ENCODE measurements at places on chromosomes 7 and 10.

DNA sequence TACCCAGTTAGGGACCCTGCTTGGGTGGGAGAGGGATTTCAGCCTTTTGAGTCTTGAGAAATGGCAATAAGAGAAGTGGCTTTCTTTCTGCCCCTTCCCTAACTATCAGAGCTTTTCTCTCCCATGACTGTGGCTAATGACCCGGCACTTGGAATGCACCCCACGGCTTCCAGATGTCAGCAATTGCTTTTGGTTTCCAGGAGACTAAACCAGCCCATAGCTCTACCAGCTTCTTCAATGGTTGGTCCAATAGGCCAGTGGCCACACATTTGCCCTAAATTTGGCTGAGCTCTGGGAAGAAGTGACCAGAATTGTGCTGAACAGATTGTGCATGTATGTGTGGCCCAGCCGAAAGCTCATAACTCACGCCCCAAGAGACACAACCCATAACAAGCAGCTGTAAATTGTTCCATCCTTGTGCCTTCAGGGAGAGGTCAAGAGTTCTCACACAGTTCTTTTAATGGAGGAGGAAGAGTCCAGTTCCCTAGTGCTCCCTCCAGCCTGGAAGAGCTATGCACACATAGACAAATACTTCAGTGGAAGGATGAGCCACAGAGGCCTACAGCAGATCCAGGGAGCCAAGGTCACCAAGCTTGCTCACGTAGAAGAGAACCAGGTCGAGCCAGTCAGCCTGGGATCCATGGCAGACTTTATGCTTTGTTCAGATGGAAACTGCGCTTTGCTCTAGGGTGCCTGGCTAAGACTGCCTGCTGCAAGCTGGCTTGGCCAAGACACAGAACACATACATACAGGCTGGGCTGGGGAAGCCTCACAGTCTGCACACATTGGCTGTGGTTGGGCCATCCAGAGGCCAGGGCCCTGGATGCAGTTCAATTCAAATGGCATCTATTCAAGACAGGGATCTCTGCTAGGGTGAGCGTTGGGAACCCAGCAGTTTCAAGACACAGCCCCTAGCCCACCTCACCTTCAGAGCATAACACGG lies 131.8 kb upstream of the HABP2 start:
- DNase-seq = no peak

GRCh38 chr10:108375691-108376090 lies 1211.2 kb upstream of the SORCS1 start:
- no peak for DNase-seq

GRCh38 chr7:151754142-151754590 lies 122.7 kb downstream of the PRKAG2 start:
- DNase-seq = peak; percentile 14

DNA sequence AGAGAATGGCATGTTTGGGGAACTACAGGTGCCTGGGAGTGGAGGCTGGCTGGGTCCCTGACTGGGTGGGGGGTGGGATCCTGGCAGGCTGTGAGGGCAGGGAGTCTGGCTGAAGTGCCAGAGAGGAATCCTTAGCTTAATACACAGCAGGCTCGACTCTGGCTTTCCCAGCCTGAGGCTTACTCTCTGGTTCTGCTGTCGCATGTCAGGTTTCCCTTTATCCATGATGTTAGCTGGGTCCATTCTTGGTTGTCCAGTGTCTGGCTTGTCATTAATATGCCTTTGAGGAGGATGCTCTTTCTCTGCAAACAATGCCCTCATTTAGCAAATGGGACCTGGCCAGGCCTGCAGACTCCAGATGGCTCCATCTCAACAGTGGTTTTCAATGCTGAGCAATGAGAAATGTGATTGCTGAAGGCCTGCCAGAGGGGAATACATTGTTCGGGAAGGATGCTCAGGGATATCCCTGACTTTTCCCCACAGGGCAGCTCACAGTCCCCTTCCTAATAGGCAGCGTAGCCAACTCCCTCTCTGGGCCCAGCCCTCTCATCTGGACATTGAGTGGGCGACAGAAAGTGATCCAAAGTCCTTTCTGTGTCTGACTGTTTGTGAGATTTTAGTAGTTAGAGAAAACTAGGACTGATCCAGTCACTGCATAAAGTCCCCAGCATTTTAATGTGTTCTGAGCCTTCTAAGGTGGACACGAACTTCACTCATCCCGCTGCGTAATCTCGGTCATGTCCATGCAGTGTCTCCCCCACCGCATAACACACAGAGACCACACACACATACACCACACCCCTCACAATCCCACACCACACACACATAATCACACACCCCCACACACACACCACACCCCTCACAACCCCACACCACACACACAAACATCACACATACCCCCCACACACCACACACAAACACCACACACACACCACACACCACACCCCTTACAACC lies 124.9 kb downstream of the ANLN start:
- no peak for DNase-seq

DNA sequence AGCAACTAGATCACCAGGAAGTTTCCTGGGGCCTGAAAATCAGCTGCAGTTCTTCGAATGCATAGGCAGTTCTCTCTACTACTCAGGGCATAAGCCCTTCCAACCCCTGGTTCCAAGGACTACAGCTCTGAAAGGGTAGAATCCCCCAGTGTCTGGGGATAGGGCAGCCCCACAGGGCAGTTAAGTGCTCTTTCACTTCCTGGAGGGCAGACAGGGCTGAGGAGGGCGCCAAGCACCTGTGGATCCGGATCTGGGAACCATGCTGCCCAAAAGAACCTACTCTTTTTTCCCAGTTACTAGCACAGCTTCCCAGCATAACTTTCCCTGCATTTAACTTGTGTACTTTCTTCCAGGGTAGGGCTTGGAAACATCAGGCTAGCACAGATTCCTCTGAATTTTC lies 41.1 kb downstream of the CXCL12 start:
- no peak for DNase-seq

- DNase-seq = no peak
Measured at GRCh38 chr7:14191686-14192098, 202.2 kb upstream of the ETV1 start.

DNA sequence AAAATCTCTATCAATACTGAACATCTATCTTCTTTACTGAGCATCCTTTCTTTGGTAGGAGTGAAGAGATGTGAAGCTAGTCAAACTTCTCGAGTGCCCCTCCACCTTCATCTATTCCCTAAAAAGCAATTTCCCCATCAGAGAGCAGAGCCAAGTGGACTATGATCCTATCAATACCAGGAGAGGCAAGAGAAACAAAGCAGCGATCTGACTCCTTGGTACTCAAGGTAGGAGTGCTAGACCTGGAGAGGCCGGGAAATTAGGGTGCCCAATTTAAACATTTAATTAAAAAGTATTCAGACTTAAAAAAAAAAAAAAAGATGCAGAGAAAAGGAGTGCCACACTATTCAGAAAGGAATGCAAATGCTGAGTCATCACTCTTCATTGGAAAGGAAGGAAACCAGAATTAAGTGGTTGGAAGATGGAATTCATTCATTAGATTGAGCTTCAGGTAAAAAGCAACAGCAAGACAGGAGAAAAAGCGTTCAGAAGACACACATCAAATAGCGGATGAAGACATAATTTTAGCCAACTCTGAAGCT lies 1.6 kb downstream of the TIAL1 start:
- DNase-seq = peak; percentile 8

- no peak for DNase-seq
Measured at GRCh38 chr7:77395626-77396025, 20.5 kb downstream of the GSAP start.

- no peak for DNase-seq
Measured at GRCh38 chr10:4144817-4145216, 359.8 kb upstream of the KLF6 start.

DNA sequence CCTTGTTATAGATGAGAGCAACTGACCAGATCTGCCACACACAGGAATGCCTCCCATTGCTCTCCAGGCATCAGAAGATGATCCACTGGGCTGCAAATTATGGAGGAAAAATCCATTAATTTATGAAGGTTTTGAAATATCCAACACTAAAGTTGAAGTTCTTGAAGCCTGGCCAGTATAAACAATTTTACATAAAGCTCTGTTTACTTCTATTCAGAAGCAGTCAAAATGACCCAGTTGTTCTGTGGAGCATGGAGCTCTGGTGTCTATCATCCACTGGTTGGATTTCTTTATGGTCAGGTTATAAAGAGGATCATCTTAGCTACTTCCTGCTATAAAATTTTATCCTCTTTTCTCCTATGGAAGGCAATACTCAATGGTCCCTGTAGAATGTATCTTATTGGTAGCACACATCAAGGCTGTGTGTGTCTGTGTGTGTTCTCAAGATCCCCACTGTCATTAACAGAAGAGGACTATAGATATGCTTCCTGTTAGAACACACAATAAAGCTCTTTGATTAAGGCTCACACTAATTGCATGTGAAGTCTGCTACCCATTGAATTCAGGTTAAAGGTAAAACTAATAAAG lies 747.4 kb downstream of the SUGCT start:
- no peak for DNase-seq

- no peak for DNase-seq
Measured at GRCh38 chr10:11282156-11282555, 264.5 kb downstream of the CELF2 start.

- DNase-seq = no peak
Measured at GRCh38 chr7:15430191-15430590, 131.6 kb downstream of the AGMO start.

- DNase-seq = no peak
Measured at GRCh38 chr10:46068905-46069304, 22.8 kb upstream of the MSMB start.

GRCh38 chr7:30923009-30923773 lies 11.5 kb downstream of the AQP1 start:
- DNase-seq = no peak

GRCh38 chr10:45425621-45426563 lies 51.9 kb downstream of the ALOX5 start:
- DNase-seq = no peak

- DNase-seq = no peak
Measured at GRCh38 chr7:101820703-101821102, 3.3 kb downstream of the CUX1 start.

DNA sequence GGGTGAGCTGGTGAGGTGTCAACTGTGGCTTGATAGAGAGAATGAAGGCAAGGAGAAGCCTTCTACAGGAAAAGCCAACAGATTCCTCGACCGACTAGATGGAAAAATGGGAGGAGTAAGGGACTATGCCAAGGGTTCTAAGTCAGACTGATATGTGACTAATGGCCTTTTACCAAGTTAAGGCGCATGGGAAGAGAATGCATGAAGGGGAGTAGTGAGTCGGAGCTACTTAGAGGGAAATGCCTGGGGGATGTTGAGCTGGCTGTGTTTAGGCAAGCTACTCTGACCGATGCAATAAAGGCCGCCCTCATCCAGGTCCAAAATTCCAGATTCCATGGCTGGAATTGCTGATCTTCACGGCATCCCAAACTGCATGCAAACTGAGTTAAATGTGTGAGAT lies 48.2 kb downstream of the APBB1IP start:
- DNase-seq = no peak

- no peak for DNase-seq
Measured at GRCh38 chr10:37871143-37871542, 13.7 kb upstream of the ZNF248 start.

DNA sequence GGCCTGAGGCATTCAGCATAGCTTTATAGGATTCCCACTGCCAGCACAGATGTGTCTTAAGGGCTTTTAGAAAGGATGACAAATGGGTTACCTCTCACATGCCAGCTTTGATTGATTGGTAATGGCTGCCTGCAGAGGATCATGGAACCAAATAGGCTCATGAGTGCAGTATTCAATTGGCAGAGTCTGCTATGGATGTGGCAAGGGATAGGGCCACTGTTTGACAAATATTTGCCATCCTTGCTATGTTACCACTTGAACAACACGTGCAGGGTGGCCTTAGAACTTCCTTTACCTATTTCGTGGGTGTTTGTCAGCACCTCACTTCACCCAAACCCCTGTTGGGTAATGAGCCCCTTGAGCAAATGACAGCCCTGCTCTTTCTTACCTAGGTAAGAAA lies 139.2 kb downstream of the C10orf105 start:
- no peak for DNase-seq

DNA sequence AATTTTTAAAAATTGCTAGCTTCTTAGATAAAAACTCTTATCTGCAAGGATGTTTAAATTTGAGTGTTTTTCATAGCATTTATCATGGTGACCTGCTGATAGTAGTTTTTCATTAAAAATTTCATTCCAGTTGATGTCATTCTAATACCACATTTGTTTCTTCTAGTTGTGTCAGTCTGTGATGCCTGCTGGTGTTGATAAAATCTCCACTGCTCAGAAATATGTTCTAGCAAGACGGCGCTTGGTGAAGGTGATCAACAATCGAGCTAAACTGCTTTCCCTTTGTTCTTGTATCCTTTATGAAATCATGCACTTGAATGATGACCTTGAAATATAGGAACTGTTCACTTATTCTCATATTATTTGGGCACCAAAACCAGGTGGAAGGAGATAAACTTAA lies 17.6 kb upstream of the STMP1 start:
- no peak for DNase-seq

- DNase-seq = no peak
Measured at GRCh38 chr10:67401711-67402110, 294.3 kb downstream of the CTNNA3 start.

- DNase-seq = no peak
Measured at GRCh38 chr10:75434291-75434690, 2.9 kb downstream of the LRMDA start.

- DNase-seq = no peak
Measured at GRCh38 chr10:82815680-82816079, 940.7 kb downstream of the NRG3 start.

DNA sequence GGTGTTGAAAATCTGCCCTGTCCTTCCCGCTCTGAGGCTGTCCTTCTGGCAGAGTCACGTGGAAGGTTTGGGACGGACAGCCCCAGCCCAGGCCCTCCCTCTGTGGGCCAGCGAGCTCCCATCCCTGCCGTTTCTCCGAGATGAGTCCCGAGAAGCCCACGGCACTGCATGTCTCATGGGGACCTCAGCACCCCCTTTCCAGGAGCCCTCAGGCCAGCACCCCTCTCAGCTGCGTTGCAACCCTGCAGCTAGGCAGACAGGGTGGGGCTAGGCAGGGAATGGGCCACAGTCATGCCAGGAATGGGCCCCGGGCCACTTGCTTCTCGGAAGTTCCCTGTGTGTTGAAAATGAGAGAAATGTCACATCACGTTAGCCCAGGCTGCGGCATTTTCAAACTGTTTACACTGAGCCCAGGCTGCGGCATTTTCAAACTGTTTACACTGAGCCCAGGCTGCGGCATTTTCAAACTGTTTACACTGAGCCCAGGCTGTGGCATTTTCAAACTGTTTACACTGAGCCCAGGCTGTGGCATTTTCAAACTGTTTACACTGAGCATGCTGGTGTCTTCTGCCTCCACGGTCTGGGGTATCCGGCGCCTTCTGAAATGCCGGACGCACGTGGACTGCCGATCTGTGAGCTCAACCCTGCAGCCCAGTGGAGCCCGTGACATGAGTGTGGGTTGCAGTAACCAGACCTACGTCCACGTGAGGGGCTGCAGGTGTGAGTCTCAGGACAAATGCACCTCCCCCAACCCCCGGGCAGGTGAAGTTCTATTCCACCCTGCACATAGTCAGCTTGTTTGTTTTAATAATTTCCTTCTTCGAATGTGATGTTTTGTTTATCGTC lies 42.6 kb downstream of the FAM20C start:
- DNase-seq = no peak

GRCh38 chr10:59708816-59709394 lies 745 bp downstream of the SLC16A9 start:
- DNase-seq = no peak

All from CD4-positive, alpha-beta T cell treated with Interleukin-21 for 1 hour (primary cell).